Activated CD4-positive, alpha-beta memory T cell treated with anti-CD3 and anti-CD28 coated beads, Interleukin-2, amount 10 ng/mL, durations not matched to agents 7 days and 5 days (primary cell): ENCODE measurements at places on chromosomes 2 and 18.

- H3K27me3 ChIP-seq: peaks cover 4% of the 10 kb centered on the region
- H3K36me3 ChIP-seq: no peaks in the 10 kb centered on the region
- H3K4me3 ChIP-seq: no peak overlapping the region
Measured at GRCh38 chr18:8795586-8796325, 90.4 kb downstream of the MTCL1 start.

- H3K27ac ChIP-seq: no peak overlapping the region
- no peak overlapping the region for H3K4me3 ChIP-seq
- H3K27me3 ChIP-seq: no peaks in the 10 kb centered on the region
- no peaks in the 10 kb centered on the region for H3K4me1 ChIP-seq
- H3K36me3 ChIP-seq: no peaks in the 10 kb centered on the region
- no peak for DNase-seq
Measured at GRCh38 chr2:180412219-180412618, 405.1 kb upstream of the CWC22 start.

GRCh38 chr2:118968961-118969733 is 27.2 kb downstream of the MARCO start:
- H3K36me3 ChIP-seq: no peaks in the 10 kb centered on the region
- no peaks in the 10 kb centered on the region for H3K27me3 ChIP-seq
- no peak for DNase-seq
- no peak overlapping the region for H3K4me3 ChIP-seq
- H3K27ac ChIP-seq: no peak overlapping the region

DNA sequence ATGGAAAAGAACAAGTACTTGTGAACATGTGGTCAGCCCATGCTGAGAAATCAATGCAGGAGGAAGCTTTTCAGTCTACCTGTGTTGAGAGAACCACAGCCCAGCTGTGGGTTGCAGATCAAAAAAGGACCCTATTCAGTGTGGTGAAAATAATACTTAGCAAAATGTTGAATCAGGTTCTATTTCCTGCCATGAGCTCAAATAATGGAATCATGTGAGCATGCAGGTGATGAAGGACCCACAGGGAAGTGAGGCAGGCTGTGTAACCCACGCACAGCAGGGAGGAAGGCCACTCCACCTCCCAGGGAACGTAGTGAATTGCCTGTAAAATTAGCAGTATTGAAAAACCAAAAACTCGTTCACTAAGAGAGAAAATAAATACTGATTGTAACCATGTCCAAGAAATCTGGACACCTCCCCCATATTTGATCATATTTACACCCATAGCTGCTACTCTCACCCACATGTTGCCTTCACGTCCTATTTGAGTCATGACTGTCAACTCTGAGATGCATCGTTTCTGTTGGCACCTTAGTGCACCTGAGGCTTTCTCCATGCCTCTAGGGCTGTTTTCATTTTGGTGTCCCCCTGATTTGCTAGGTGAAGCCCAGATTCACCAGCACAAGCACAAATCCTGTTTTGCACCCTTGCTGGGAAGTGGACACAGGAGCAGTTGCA is 20.5 kb upstream of the BCL2L11 start:
- H3K27ac ChIP-seq: peak overlapping the region; percentile 13
- no peak overlapping the region for H3K4me3 ChIP-seq
- no peaks in the 10 kb centered on the region for H3K36me3 ChIP-seq
- peaks cover 44% of the 10 kb centered on the region for H3K27me3 ChIP-seq

GRCh38 chr2:165720511-165720910 is 73.5 kb downstream of the GALNT3 start:
- peaks cover 6% of the 10 kb centered on the region for H3K27me3 ChIP-seq
- no peak for DNase-seq

GRCh38 chr2:64143169-64144056 is 807 bp downstream of the PELI1 start:
- no peaks in the 10 kb centered on the region for H3K27me3 ChIP-seq
- peaks cover 31% of the 10 kb centered on the region for H3K4me1 ChIP-seq
- peaks cover 33% of the 10 kb centered on the region for H3K36me3 ChIP-seq
- H3K4me3 ChIP-seq: peak overlapping the region; percentile 91

DNA sequence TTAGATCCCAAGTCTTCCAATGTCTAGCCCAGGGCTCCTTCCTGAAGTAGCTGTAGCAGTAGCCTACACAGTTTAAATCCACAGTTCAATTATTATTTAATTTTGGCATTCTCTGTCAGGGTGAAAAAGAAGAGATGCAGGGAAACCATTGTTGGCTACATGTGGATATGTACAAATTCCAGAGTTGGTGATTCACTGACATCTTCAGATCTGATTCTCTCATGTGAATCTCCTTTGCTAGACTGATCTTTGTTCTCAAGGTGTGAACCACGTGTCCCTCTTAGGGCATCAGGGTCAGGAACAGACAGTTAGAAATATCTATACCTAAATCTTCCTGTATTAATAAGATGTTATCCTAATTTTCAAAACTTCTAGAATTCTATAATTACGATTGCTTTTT is 36.7 kb downstream of the ADCYAP1 start:
- no peak overlapping the region for H3K27ac ChIP-seq
- DNase-seq: no peak
- no peaks in the 10 kb centered on the region for H3K36me3 ChIP-seq

GRCh38 chr2:71793926-71794325 is 340.6 kb downstream of the DYSF start:
- H3K27me3 ChIP-seq: no peaks in the 10 kb centered on the region
- no peaks in the 10 kb centered on the region for H3K36me3 ChIP-seq
- DNase-seq: no peak
- no peak overlapping the region for H3K27ac ChIP-seq
- no peak overlapping the region for H3K4me3 ChIP-seq

DNA sequence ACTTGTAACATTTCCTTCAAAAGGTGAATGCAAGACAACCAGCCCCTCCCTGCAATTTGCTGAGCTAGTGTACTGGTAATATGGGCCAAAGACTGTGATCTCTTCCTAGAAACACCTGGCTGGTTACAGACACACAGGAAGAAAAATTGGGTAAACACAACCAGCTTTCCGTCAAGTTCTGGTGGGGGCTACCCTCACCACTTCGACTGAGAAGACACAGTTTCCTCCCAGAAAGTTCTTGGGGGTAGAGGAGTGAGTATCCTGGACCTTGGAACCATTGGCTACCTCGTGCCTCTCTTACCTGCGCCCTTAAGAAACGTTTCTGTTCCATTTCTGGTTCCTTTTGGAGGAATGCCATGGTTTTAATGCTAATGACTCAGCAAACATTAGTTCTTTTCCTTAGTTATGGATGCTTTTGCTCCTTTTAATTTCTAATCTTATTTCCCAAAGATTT is 120.9 kb upstream of the DLX2 start:
- H3K4me1 ChIP-seq: peaks cover 49% of the 10 kb centered on the region
- DNase-seq: no peak
- H3K4me3 ChIP-seq: no peak overlapping the region
- peaks cover 3% of the 10 kb centered on the region for H3K36me3 ChIP-seq
- peak overlapping the region; percentile 37 for H3K27ac ChIP-seq

DNA sequence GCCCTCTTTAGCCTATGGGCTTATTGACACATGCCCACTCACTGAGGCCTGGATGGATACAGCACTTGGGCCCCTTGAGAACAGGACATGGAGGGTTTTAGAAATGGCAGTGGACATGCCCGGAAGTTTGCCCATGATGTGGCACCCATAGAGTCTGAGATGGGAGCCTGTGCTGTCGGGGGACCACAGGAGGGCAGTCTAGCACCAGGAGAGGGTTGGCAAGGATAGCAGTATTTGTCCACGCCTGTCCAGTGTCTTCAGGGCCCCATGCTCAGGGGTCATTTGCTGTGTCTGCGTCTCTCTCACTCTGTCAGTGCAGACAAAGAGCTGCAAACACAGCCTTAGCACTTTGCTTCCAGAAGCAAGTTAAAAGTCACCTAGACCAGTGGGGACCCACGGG is 48.7 kb downstream of the IL1RL2 start:
- H3K36me3 ChIP-seq: no peaks in the 10 kb centered on the region
- no peak overlapping the region for H3K4me3 ChIP-seq
- H3K4me1 ChIP-seq: peaks cover 41% of the 10 kb centered on the region
- DNase-seq: peak; percentile 35

DNA sequence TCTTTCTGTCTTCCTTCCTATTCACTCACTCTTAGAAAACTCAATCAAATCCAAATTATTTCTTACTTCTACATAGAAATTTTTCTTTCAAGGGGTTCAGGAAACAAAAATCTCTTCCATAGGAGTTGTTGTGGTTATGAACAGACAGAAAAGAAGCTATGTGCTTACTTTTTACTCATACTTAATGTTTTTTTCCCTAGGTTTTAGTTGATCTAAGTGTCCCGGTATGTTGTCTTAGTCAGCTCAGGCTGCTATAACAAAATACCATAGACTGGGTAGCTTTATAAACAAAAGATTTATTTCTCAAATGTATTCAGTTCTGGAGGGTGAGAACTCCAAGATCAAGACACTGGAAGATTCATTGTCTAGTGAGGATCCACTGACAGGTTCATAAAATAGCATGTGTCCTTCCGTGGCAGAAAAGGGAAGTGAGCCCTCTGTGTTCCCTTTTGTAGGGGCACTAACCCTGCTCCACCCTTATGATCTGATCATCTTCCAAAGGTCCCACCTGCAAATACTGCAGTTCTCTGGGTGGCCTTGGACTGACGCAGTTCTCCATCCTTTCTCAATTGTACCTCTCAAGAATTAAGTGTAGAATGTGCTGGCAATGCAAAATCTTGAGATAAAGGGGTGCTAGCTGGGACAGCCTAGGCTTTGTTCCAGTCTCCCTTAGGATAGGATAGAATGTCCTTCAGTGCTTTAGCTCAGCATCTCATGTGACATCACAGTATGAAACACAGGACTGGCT is 14.4 kb upstream of the VRK2 start:
- no peaks in the 10 kb centered on the region for H3K27me3 ChIP-seq
- no peaks in the 10 kb centered on the region for H3K36me3 ChIP-seq
- no peak for DNase-seq
- H3K4me1 ChIP-seq: no peaks in the 10 kb centered on the region
- no peak overlapping the region for H3K27ac ChIP-seq

DNA sequence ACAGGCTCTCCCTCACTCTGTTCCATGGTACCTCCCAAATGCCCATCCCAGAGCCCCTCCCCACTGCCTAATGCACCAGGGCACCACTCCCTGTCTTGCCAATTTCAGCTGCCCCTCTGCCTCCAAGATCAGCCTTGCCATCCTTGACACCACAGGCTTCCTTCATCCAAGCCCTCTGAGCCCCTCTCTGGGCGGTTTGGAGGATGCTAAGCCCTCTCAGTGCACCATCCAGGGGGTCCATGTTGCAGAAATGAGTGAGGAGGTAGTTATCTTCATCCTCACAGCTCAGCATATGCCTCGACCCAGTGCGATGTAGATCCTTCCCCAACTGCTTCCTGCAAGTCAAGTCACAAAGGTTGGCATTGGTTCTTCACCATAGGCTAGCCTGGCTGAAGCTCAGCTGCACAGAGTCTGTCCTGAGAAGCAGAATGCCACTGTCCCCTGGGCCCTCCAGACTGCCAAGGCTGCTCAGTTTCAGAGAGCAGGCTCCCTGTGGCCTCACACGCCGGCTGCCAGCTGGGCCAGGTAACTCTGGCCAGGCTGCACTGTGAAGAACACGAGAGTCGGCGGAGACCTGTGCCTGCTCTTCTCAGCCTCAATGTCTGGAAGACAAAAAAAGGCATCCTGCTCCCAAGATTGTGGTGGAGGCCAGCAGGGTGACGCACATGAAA is 9.9 kb upstream of the MAP3K2 start:
- H3K36me3 ChIP-seq: no peaks in the 10 kb centered on the region
- peaks cover 6% of the 10 kb centered on the region for H3K27me3 ChIP-seq
- no peak for DNase-seq
- peaks cover 37% of the 10 kb centered on the region for H3K4me1 ChIP-seq

DNA sequence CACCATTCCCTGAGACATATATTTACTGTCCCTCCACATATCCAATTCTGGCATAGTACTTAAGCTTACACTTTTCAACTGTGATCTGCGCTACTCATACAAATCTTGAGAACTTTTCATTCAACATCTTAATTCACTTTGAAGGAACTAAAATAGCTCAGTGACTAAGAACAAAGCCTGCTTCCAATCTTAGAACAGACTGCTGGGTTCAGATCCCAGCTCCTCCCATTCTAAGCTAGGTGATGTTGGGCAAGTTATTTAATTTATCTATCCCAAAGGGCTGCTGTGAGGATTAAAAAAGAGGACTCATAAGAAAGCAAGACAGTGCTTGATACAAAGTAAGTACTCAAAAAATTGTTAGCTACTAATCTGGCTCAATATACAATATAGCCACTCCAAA is 57.9 kb downstream of the UGP2 start:
- H3K27me3 ChIP-seq: no peaks in the 10 kb centered on the region
- peaks cover 82% of the 10 kb centered on the region for H3K36me3 ChIP-seq
- no peak overlapping the region for H3K27ac ChIP-seq
- H3K4me1 ChIP-seq: peaks cover 14% of the 10 kb centered on the region

- peaks cover 27% of the 10 kb centered on the region for H3K36me3 ChIP-seq
- H3K27ac ChIP-seq: no peak overlapping the region
- no peaks in the 10 kb centered on the region for H3K4me1 ChIP-seq
- DNase-seq: no peak
Measured at GRCh38 chr18:9285604-9286003, 49.0 kb upstream of the TWSG1 start.

- peaks cover 2% of the 10 kb centered on the region for H3K27me3 ChIP-seq
- H3K4me1 ChIP-seq: peaks cover 3% of the 10 kb centered on the region
- no peak overlapping the region for H3K4me3 ChIP-seq
- H3K36me3 ChIP-seq: no peaks in the 10 kb centered on the region
Measured at GRCh38 chr2:147636238-147636882, 208.5 kb upstream of the ACVR2A start.

- no peak overlapping the region for H3K27ac ChIP-seq
- H3K4me3 ChIP-seq: no peak overlapping the region
- H3K27me3 ChIP-seq: no peaks in the 10 kb centered on the region
- no peak for DNase-seq
- H3K36me3 ChIP-seq: peaks cover 4% of the 10 kb centered on the region
- H3K4me1 ChIP-seq: peaks cover 6% of the 10 kb centered on the region
Measured at GRCh38 chr2:238369591-238370040, 49.3 kb downstream of the TRAF3IP1 start.

DNA sequence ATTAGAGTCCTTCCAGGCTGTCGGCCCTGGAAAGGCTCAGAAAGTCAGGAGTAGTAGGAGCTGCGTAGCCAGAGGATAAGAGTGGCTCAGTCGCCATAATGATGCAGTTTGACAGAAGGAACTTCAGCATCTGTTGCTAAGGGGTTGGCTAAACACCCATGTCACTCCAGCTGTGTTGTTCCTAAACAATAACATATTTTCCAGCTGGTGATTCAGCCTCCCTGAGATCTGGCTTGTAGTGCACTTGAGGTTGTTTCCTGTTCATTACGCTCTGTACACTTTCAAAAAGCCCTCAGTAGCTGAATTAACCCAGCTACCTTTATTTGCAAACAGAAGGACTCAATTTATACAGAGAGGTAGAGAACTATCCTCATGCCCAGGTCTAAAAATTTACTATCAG is 39.7 kb upstream of the EPAS1 start:
- H3K36me3 ChIP-seq: no peaks in the 10 kb centered on the region
- H3K27ac ChIP-seq: no peak overlapping the region
- H3K27me3 ChIP-seq: peaks cover 2% of the 10 kb centered on the region
- no peak overlapping the region for H3K4me3 ChIP-seq
- no peak for DNase-seq
- peaks cover 5% of the 10 kb centered on the region for H3K4me1 ChIP-seq

DNA sequence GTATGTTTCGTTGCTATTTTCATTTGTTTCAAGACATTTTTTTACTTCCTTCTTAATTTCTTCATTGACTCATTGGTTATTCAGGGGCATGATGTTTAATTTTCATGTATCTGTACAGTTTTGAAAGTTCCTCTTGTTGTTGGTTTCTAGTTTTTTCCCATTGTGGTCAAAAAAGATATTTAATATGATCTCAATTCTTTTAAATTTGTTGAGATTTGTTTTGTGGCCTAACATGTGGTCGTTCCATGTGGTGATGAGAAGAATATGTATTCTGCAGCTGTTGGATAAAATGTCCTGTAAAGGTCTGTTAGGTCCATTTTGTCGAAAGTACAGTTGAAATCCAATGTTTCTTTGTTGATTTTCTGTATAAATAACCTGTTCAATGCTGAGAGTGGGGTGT is 110.3 kb upstream of the MAP4K4 start:
- no peak overlapping the region for H3K4me3 ChIP-seq
- no peak overlapping the region for H3K27ac ChIP-seq
- no peaks in the 10 kb centered on the region for H3K4me1 ChIP-seq
- H3K36me3 ChIP-seq: peaks cover 9% of the 10 kb centered on the region
- DNase-seq: no peak
